ENCODE measurements at places on chromosomes 4 and X.

DNA sequence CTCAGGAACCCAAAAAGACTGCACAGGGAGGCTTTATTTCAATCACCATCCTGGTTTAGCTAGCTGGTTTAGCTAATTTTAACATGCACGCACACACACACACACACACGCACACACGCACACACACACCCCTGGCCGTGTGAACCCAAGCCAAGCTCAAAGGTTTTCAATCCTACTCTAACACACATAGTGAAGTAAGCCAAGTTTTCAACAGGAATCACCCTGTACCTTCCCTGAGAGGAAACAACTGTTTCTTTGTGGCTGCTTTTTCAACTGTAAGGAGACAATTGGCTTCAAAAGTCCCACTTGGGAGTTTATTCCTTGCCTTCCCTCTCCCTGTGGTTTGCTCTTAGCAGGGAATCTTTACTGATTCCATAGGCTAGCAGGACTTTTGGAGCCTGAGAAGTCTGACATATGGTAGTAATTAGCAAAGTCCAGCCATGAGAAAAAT, 98.9 kb upstream of the BMP3 start:
- no peak for DNase-seq

GRCh38 chr4:108612365-108612764, 8.0 kb upstream of the RPL34 start:
- DNase-seq, result no peak

- DNase-seq, result no peak
Measured at GRCh38 chrX:69229436-69229835, 64.2 kb upstream of the PJA1 start.

DNA sequence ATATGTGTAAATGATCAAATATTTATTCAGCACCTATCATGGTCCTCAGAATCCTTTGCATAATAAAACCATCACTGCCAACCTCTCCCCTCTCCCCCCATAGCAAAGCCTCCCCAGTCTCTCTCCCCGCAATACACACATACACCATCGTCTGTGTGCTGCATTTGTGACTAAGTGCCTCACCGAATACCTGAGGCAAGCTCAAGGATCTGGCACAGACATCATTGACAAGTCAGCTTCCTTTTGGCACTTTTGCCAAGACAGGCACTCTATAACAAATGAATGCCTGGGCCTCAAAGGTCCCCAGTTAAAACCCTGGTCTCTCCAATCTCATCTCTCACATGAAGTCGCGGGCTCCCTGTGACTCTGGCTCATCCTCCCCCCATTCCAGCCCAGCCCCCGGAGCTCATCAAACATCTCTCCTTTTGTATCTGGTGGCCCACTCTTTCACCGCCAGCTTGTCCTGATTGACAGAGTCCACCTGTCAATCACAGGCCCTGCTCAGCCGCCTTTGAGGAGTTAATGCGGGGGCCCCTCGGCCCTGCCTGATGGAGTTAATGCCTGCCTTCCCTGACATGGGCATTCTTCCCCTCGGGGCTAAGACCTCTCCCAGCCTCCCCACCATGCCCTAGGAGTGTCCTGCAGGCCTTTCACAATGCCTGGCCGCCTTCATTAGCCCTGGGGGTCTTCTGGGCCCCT, 135.8 kb upstream of the ATP6AP2 start:
- DNase-seq, result no peak

DNA sequence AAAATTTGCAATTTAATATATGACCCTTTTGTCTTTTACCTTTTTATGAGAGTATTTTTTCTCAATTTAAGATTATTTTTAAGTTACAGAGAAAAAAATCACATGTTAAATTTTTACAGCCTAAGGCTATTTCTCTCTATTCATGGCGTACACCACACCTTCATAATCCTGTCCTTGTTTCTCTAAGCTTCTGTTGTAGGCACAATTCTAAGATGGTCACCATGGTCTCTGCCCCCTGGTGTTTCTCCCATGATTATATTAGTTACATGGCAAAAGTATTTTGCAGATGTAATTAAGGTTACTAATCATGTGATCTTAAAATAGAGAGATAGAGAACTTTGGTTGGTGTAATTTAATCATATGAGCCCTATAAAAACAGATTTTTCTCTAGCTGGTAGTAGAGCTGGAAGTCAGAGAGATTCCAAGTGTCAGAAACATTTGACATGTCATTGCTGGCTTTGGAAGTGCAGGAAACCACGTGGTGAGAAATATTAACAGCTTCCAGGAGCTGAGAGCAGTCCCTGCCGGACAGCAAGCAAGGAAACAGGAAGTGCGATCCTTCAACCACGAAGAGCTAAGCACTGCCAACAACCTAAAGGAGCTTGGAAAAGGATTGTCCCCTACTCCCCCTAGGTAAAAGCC, 89.8 kb downstream of the EIF4E start:
- DNase-seq, result no peak

DNA sequence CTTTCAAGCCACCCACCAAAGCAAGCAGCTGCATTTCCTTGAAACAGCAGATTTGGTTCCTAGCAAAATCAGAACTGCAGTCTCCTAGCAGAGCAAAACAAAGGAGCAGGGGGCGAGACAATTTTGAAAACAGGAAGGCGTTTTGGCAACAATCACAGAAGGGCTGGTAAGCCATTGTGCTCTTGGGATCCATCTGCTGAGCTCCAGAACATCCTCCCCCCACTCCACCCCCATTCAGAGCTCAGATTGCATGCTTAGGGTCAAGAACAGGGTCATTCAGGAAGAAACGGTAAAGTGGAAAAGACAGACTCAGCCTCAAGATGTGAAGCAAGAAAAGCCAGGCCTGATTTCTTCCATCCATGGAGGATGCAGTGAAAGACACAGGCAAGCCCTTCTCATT, 7.6 kb upstream of the PCDH19 start:
- DNase-seq, result no peak

- no peak for DNase-seq
Measured at GRCh38 chr4:67684839-67685531, 16.0 kb downstream of the UBA6 start.

GRCh38 chr4:36508394-36508793, 227.0 kb downstream of the DTHD1 start:
- no peak for DNase-seq

DNA sequence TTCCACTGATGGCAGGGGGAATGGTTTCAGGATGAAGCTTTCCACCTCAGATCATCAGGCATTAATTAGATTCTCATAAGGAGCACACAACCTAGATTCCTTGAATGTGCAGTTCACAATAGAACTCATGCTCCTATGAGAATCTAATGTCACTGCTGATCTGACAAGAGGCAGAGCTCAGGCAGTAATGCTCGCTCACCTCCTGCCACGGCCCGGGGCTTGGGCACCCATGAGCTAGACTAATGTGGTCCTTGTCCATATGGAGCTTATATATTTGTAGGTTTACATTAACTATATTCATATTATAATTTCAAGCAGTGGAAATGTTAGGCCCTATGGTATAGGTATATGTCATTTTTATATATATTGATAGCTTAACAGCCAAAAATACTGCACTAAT, 24.4 kb downstream of the SLC9B2 start:
- no peak for DNase-seq

DNA sequence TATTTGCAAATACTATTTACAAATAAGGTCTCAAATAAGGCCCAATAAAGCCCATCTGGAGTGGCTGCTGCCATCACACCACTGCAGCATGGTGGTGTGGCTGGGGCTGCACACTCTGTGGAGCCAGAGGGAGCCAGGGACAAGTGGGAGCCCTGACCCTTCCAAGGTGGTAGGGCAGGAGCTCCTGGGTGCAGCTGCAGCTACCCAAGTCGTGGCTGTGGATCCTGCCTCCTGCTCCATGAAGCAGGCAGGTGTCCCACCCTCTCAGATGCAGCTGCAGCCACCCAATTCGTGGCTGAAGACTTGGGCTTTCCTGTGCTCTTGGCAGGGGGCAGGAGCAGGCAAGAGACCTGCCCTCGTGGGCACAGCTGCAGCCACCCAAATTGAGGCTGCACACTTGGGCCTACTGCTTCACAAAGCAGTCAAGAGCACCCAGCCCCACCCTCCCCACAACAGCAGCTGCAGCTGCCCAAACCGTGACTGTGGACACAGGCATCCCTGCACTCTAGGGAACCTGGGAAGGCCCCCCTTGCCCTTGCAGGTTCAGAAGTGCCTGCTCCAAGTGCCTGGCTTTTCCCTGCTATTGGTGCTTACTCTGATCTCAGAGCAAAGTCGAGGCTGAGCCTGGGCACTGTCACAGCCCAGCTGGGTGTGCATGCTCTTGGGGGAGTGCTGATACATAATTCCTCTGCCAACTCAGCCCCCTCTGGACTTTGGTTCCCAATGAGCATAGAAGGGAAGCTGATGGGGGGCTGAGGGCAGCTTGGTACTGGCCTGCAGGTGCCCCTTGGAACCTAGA, 614.8 kb downstream of the PCDH18 start:
- DNase-seq, result no peak

DNA sequence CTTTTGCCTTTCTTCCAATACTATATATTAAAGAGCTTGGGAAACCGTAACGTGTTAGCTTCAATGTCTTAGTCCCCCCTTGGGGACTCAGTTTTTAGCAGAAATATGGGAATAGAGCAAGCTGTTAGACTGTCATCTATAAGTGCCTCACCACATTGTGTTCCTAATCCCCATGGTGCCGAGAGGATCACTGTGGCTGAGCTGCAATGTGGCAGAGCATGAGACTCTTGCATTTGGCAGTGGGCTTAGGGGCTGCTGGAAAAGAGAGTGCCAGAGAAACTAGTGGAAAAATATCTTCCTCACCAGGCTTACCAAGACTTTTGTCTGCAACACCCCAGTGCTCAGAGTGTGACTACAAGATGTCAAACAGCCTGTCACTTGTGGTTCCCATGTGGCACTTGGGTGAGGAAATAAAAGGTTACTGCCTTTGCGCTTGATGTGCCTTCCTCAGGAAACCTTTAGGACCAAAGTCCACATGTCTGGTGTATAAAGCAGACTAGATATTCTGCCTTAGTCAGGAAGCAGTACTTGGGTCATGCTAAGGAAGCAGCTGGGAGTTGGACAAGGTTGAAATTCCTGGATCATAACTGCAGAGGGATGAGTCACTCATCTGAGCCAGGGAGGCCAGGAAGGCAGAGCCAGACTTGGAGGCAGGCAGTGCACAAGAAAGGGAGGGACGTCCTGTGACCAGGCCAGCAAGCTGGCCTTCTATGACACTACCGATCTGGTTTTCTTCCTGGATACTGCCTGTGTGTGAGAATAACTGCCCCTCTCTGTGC, 9.7 kb upstream of the MAGEA4 start:
- no peak for DNase-seq

GRCh38 chr4:67660418-67660817, 40.5 kb downstream of the UBA6 start:
- no peak for DNase-seq

DNA sequence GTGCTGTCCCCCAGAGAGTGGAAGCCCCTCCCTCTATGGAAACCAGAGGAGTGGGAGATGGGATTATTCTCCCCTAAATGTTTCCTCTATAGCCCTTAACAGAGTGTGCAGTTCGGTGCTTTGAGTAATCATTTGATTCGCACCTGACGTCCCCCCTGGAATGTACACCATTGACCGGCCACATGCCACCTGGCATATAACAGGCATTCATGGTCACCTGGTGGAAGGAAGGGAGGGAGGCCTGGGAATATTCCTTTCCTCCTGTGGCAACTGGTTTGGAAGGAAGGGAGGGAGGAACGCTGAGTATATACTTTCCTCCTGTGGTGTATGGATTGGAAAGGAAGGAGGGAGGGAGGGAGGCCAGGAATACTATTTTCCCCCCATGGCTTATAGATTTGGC, 77.2 kb downstream of the CRMP1 start:
- no peak for DNase-seq

DNA sequence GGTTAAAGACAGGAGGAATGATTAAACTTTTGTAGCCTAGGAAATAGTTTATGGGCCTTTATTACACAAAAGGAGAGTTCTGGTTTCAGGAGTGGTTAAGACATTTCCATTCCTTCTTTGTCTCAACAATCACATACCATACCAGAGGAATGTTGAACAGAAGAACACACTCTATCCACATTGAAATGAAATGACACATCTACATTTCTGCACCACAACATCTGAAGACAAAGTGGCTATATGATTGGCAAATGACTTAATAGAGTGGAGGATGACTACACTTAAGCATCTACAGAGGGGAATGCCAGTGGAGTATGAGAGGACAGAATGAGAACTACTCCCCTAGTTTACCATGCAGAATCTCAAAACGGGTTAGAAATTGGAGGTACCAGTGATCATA, 8.0 kb downstream of the CYP2U1 start:
- DNase-seq, result no peak

- DNase-seq, result no peak
Measured at GRCh38 chrX:102580891-102581290, 18.4 kb upstream of the ARMCX5 start.

- no peak for DNase-seq
Measured at GRCh38 chr4:129453524-129454200, 357.7 kb downstream of the C4orf33 start.

GRCh38 chrX:7235071-7235470, 87.1 kb upstream of the PUDP start:
- DNase-seq, result no peak

DNA sequence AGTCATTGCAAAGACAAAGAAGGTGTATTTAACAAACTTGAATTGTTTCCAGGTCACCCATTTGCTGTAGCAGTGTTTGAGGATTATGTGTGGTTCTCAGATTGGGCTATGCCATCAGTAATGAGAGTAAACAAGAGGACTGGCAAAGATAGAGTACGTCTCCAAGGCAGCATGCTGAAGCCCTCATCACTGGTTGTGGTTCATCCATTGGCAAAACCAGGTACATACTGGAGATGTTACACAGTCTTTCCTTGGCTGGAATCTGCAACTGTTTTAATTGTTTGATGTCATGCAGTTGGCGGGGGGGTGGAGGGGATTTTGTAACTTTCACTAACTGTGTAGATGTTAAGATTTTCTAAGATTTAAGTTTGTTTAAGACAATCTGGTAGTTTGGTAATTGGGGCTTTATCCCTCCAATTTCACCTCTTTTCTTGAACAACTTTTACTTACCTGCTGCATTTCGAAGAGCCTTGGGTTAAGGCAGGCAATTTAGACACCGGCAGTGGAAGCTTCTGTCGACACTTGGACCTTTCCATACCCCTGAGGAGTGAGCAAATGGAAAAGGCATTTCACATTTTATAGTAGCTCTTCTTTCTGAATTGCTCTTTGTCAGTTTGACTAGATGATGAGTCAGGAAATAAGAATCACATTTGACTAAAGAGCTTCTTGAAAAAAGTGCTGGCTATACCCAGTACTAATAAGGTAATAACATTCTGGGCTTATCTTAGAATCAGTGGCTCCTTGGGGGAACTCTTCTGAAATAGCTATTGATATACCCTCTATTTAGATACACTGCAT, 67.4 kb downstream of the EGF start:
- no peak for DNase-seq

GRCh38 chr4:124055336-124055735, 657.2 kb downstream of the ANKRD50 start:
- DNase-seq, result no peak

GRCh38 chrX:92232182-92232581, 453.0 kb downstream of the PCDH11X start:
- DNase-seq, result no peak

DNA sequence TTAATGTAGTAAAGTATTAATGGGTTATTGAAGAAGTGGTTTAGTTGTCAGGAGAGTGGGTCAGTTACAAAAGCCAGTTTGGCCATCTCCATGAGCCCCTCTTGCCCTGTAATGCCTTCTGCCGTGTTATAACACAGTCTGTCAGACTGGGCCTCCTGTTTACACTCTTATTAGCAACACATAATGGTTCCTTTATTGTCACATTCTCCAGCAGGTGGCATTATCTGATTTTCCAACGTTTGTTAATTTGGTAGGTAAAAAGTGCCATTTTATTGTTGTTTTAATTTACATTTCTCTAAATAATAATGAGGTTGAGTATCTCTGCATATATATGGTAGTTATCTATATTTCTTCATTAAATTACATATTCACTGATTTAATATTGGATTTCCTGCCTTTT, 560.8 kb downstream of the FGF13 start:
- no peak for DNase-seq
